ENCODE measurements at places on chromosomes 16 and 17.

DNA sequence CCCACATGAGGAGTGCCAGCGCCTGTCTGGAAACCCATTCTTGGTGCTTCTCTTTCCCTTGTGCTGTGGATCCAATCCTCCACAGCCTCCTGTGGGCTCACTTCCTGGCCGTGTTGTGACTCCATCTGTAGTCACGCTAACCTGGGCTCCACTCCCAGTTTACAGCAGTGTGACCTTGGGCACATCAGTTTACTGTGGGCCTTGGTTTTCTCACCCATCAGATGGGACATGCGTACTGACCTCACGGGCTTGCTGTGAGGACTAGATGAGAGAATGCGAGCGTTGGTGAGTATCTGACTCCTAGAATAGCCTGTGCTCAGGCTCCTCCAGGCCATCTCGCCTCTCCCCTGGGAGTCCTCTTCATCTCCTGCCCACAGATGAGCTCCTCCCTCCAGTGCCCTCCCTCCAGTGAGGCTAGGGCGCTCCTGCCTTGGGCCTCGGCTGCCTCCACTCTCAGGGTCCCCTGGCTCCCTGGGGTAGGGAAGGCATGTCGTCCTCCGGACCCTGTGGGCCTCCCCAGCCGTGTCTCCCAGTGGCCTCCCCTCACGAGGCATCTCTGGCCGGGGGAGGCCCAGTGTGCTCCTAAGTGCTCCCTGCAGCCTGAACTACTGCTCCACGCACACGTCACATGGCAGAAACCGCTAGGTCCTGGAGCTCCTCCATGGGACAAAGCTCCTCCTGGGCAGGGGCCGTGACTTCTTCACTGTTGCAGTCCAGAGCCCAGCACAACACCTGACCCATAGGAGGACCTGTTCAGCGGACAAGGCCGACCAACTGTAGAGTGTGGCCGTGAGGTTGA lies 5.2 kb upstream of the FOXJ1 start:
- DNase-seq = no peak

- DNase-seq = no peak
Measured at GRCh38 chr16:2704983-2705275, 15.1 kb downstream of the PRSS27 start.

- DNase-seq = no peak
Measured at GRCh38 chr17:63477480-63478440, 899 bp downstream of the ACE start.

DNA sequence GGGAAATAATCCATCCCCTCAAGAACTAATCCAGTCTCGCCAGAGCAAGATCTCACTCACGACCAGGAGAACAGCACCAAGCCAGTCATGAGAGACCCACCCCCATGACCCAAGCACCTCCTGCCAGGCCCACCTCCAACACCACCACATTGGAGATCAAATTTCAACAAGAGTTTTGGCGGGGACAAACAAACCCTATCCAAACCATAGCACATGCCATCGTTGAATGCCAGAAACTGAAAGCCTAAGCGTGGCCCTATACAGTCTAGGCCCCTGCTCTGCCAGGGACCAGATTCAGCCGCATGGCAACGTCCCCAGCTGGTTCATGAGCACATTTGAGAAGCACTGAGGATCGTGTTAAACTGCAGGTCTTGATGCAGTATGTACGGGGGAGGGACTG lies 57.3 kb downstream of the AXIN2 start:
- DNase-seq = no peak

GRCh38 chr16:58510097-58510775 lies 5.1 kb upstream of the SETD6 start:
- no peak for DNase-seq

- no peak for DNase-seq
Measured at GRCh38 chr17:14295676-14296075, 5.2 kb upstream of the HS3ST3B1 start.

- DNase-seq = no peak
Measured at GRCh38 chr17:4887581-4887980, 11.8 kb upstream of the C17orf107 start.

DNA sequence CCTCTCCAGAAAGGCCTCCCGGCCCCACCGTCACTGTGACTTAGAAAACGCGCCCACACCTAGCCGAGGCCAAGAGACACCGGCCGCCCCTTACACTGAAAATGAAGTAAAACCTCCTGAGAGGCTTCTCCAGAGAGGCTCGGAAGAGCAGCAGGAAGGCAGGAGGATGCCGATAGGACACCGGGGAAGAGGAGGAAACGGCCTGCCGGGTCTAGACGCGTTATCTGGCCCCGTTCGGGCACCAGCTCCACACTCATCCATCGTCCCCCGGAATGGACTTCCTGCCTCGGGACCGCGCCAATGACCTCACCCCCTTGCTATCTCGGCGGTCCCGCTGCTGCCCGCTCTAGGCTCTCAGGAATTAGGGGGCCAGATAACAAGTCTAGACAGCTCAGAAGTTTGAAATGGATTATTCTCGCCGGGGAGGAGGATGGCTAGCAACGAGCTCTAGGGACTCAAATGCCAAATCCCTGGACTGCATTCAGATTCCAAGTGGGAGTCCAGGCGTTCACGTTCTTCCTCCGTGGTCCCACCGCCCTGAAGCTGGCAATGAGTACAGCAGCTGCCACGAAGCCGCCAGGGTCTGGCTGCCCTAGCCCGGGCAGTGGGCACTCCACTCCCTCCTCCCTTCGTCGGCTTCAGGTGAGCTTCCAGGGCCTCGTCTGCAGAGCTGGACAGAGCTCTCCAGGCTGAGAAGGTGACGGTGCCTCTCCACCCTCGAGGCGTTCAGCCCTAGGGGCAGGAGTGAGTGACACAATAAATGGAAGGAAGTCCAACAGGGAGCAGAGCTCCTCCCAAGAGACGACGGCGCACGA lies 350.9 kb downstream of the FOXL1 start:
- DNase-seq = peak; percentile 91

DNA sequence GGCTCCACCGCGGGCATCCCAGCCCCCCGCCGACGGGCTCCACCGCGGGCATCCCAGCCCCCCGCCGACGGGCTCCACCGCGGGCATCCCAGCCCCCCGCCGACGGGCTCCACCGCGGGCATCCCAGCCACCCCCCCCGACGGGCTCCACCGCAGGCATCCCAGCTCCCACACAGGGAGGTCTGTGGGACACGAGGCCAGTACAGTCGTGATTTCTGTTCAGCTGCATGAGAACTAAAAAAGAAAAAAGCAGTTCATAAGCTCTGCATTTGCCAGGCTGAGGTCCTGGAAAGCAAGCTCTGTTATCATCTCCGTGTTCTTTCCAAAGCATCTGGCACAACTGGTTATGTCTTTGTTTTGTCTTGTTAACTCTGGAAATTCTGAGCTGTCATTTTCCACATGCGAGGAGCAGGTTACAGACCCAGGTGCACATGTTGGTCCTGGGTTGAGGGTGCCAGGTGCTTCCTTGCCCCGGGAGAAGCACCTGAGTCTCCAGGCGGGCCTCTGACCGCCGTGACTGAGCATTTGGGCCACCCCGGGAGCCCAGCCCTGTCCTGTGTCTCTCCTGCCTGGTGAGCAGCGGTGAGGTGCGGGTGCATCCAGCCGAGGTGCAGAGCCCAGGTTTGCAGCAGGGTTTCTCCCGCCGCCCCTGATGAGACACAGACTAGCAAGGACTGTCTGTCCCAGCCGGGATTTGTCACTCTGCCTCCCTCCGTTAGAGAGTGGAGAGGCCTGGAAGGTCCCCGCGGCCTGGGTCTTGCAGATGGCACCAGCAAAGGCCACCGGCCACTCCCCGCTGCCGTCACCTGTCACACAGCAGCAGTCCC lies 9.9 kb upstream of the WFIKKN1 start:
- DNase-seq = no peak

GRCh38 chr17:65190467-65191097 lies 53.4 kb downstream of the RGS9 start:
- DNase-seq = peak; percentile 64

DNA sequence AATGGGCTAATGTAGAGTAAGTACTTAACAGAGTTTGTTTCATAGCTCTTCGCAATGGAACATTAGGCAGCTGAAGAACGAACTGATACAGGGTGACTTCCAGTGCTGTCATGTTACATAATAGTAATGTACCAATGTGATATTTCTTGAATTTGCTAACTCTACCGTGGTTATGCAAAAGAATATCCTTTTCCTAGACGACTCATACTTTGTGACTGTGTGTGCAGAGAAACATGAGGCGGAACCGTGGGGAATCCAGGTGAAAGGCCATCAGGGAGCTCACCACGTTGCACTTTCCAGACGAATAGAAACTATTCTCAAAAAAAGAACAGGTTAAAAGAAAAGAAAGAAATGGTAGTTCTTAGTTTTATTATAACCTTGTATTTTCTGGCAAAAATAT lies 13.2 kb downstream of the NOB1 start:
- DNase-seq = peak; percentile 56

- DNase-seq = no peak
Measured at GRCh38 chr17:10369239-10369638, 3.6 kb downstream of the MYH13 start.

DNA sequence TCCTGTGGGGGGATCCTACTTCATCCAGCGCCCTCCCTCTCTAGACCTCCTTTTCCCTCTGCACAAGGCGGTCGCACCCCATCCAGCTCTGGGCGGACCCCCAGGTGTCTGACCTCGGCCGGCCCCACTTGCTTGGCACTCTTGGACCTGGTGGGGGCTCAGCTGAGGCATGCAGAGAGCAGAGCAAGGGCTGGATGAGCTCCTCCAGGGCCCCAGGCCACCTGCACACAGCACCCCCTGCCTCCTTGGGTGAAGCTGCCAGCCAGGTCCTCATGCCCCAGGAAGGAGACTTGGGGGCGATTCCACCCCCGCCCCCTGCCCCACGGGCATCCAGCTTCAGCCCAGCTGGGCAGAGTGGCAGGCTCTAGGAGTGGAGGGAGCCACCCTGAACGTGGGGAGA lies 159.4 kb upstream of the GSE1 start:
- DNase-seq = no peak

DNA sequence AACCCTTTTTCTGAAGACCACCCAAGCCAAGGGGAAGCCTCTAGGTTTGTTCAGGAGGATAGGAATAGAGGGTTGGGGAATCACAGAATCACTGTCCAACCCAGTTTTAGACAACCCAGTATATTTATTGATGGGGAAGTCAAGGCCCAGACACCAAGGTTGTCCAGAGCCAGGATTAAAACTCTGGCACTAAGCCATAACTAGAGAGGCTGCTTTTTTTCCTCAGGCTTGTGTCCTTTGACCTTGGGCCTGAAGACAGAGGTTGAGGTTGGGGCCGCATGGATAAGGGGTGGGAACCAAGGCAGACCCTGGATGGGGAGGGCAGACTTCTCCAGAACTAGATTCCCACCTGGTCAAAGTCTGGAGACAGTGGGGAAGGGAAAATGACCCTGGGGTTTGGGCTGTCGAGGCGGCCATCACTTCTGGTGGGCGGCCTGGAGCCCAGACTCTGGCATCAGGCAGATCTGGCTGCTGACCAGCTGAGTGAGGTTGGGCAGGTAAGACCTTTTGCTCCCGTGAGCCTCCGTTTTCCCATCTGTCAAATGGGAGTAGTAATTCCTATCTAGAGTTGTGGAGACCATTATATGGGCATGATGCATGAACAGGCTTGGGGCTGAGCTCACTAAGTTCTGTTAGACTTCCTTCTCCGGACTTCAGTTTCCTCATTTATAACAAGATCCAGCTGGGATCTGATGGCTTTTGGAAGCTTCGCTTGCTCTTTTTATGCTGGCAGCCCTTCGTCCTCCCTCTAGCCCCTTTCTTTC lies 17.9 kb downstream of the IGFBP4 start:
- peak; percentile 67 for DNase-seq

DNA sequence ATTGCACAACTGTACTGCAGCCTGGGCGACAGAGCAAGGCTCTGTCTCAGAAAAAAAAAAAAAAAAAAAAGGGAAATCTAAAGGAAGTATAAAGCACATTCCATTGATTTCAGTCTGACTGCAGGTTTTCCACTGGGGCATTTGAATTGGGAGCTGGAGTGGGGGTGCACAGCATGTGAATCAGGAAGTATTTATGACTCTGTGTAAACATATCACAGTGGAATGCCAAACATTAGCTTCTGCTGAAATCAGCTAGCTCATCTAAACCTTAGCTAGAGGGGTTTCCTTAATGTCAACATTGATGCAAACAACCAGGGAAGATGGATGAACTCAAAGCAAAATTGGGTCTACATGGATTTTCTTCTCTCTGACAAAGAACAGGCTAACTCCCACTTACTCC lies 641.0 kb upstream of the EEF2KMT start:
- no peak for DNase-seq

DNA sequence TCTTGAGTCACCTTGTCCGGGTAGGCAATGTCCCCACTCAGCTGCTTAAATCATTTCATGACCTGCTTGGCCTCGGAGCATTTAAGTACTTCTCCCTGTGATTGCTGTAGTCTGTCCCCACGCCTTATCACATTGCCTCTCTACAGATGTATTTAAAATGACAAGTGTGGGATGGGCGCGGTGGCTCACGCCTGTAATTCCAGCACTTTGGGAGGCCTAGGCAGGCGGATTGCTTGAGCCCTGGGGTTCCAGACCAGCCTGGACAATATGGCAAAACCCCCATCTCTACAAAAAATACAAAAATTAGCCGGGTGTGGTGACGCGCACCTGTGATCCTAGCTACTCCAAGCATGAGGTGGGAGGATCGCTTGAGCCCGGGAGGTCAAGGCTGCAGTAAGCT lies 1.3 kb upstream of the GJC1 start:
- DNase-seq = no peak

GRCh38 chr16:75097191-75097761 lies 19.3 kb downstream of the LDHD start:
- no peak for DNase-seq

DNA sequence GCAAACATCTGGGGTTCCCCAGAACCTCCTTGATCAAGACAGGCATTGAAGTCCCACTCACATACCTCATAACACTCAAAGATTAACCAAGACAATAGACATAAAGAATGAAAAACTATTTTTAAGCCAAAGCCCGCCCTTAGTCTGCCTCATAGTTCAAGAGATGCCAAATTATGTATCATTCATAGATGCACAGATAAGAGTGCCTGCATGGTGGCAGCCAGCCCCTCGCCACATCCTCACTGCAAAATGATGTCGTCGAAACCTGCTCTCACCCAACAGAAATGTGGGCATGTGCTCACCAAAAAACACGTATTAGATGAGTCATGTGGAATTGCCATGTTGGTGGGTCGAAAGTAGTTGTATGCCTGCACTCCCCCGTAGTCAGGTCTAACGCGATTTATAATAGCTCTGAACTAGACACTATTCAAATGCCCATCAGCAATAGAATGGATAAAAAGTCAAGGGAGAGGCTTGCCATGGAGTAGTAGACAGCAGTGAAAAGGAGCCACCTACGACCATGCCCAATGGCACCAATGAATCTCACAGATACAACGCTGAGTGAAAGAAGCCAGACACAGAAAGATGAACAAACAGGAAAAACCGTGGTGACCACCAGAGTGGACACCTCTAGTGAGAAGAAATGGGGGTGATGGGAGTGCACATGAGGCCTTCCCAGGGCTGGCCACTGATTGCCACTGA lies 64.8 kb downstream of the C16orf95 start:
- DNase-seq = peak; percentile 10

GRCh38 chr17:40415390-40415789 lies 2.3 kb downstream of the TOP2A start:
- DNase-seq = peak; percentile 68

DNA sequence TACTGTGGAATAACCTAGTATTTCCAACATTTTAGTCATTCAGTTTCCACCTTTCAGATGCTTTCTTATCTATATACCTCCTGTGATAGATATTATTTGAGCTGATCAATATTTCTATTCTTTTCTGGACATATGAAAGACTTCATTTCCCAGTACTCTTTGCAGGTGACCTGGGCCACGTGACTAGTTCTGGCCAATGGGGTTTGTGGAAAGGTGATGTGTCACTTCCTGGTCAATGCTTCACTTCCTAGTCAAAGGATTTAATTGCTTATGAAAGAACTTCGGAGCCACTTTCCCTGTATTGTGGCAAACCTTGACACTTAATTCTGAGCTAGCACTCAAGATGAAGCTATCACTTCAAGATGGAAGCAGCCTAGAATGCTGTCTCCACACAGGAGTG lies 248.9 kb upstream of the FOXF1 start:
- DNase-seq = peak; percentile 7

All from cardiac fibroblast (primary cell).